C1 segment of cervical spinal cord (tissue), 14 donors: ENCODE measurements at places on chromosomes 11 and 22.

DNA sequence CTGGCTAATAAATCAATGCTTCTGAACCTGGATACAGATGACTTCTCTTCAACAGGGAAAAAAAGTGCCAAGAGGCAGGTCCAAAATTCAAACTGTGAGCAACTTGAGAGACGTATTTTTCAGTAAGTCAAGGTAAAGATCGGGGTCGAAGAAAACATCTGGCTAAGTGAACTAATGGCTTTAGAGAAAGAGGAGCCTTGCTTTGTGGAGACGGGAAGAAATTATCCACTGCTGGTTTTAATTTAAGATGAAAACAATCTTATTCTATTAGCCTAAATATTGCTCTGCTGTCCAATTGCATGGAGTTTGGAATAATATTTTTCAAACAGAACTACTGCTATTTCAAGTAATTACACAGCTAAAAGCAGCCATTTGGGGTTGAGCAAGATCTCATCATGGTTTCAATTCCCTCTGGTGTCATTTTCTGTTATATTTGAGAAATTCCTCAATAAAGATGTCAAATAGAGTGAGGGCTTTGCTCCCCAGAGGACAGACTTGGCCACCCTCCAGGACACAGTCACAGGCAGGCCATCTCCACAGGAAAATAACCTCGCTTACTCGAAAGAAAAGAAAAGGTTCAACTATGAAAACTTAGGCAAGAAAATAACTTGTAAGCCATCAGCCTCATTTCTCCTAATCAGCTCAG, 29.8 kb downstream of the SCUBE1 start:
- DNase-seq = no peak

DNA sequence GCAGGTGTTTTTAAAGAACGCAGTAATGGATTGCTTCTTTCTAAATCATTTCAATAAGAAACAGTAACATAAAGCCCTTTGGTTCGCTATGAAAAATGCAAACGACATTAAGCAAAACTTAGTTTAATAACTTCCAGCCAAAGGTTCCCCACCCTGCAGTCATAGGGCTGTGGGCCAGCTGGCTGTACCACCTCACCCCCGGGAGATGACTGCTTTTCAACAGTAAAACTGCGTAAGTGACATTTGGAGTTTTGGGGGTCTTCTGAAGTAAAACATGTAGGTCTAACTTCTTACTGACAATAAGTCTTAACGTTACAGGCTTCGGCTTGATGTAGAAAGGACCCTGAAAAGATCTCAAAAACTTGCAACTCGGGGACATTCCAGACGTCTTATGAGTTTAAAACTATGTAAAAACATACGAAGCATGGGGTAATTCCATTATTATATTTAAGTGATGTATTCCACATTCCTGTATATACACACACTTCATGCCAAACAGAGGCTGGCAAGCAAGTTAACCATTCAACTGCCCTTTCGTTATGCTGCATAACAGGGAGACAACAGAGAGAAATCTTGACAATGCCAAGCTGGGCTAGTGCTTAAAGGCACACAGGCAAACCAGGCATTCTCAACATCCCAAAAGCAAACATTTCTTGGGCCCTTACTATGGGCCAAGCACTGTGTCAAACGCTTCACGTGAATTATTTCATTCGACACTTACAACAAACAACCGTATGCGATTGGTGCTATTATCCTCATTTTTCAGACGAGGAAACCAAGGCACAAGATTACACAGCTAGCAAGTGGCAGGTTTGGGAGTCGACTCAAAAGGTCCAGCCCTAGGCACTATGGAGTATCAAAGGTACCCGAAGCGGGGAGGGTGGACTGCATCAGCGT, 1.2 kb downstream of the MRTFA start:
- no peak for DNase-seq

DNA sequence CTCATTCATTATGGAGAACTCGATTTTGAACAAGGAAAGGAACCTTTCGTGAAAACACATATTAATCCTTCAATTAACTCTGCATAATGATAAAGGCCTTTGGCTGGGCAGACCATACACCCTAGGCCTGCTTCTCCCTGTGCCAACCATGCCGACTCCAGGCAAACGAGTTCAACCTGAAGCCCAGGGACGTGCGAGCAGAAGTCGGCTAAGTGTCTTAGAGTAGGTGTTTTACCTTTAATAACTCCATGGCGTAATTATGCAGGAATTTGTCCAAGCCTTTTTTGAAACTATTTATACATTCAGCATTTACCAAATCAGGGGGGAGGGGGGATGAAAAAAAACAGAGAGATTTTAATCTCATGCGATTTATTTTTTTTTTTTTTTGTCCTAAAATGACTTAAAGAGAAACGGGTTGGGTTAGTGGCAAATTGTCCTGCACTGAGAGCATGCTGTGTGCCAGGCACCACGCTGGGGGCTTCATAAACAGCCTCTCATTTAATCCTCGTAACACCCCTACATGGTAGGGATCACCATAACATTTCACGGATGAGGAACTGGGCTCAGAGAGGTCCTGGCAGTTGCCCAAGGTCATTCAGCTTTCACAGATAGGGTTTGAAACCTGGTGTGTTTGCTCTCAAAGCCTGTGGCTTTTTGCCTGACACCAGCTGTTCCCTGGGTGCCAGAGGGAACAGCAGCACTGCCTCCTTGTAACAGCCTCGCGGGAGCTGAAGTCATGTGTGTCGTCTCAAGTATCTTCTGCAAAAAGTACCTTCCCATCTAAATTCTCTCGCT, 423.9 kb downstream of the MN1 start:
- DNase-seq = no peak

DNA sequence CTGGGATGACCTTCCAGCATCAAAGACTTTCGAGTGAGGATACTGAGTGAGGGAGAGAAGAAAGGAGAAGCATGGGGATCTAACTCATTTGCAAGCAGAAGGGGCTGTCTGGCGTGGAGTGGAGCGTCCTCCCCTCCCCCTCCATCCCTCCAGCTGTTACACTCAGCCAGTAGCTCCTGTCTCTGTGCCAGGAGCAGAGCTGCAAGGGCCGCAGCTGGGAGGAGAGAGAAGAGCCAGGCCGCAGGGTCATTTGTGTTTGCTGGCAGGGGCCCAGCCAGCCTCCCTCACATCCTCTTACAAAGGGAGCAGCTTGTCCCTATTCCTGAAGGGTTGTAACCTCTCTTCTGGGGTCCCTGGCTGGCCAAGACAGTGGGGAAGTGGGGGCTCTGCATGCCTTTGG, 57.9 kb downstream of the NECTIN1 start:
- DNase-seq = peak; percentile 79

DNA sequence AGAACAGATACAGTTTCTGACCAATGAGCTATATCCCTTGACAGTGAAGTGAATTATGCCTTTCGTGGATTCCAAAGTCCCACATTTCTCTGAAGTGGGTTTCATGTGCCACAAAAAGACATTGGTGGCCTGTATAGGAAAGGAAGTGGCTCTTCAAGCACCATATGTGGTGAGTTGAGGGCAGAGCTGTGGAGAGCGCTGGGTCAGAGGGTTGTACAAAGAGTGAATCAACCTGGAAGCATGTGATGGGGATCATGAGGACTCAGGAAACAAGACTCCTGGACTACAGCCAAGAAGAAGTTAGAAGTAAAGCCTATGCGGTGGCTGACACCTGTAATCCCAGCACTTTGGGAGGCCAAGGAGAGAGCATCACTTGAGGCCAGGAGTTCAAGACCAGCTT, 579 bp upstream of the SLC5A4 start:
- no peak for DNase-seq

GRCh38 chr11:83449338-83449913, 163.3 kb upstream of the CCDC90B start:
- DNase-seq = no peak

DNA sequence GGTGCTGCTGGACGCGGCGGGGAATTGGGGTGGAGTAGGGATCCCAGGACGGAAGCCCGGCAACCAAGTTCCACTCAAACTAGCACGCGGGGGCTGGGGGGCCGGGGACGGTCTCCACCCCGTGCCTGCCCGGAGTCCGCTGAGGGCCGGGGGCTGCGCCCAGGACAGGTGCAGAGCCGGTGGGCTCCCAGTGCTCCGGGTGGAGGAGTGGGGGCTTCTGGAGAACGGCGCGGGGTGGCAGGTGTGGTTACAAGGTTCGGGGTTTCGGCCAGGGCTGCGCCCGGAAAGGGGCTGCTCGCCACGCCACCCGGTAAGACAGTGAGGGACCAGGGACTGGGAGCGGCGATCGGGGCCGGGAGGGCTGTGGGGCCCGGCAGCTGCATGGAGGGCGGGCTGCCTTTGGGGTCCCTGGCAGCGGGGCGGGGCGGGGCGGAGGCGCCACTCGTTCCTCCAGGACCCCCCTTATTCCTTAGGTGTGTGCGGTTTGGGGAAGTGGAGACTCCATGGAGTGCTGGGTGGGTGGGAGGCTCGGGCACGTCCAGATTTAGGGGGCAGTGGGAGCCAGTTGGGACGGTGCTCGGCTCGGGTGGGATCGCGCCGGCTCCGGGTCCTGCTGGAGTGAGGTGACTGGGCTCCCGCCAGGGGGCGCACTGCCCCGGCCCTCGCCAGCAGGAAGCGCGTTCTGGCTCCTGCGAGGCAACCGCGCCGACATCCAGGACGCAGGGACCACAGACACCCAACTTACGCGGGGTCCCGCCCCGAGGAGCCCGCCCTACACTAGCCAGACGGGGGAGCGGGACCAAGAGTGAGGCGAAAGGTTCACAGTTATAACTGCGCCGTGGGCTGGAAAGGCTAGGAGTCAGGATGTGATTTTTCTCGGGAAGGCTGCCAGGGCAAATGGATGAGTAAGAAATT, 868 bp downstream of the TSPAN18 start:
- DNase-seq = no peak

GRCh38 chr11:110147962-110148709, 54.9 kb downstream of the ZC3H12C start:
- no peak for DNase-seq

- no peak for DNase-seq
Observed at GRCh38 chr11:66181632-66182315, 86.7 kb upstream of the RAB1B start.

GRCh38 chr11:1100417-1101245, 26.0 kb downstream of the MUC2 start:
- DNase-seq = no peak

- no peak for DNase-seq
Observed at GRCh38 chr11:126104420-126104819, 41.8 kb upstream of the CDON start.

- DNase-seq = no peak
Observed at GRCh38 chr22:45104313-45104712, 59.4 kb upstream of the NUP50 start.

- no peak for DNase-seq
Observed at GRCh38 chr11:72378704-72379383, 55.5 kb downstream of the CLPB start.

DNA sequence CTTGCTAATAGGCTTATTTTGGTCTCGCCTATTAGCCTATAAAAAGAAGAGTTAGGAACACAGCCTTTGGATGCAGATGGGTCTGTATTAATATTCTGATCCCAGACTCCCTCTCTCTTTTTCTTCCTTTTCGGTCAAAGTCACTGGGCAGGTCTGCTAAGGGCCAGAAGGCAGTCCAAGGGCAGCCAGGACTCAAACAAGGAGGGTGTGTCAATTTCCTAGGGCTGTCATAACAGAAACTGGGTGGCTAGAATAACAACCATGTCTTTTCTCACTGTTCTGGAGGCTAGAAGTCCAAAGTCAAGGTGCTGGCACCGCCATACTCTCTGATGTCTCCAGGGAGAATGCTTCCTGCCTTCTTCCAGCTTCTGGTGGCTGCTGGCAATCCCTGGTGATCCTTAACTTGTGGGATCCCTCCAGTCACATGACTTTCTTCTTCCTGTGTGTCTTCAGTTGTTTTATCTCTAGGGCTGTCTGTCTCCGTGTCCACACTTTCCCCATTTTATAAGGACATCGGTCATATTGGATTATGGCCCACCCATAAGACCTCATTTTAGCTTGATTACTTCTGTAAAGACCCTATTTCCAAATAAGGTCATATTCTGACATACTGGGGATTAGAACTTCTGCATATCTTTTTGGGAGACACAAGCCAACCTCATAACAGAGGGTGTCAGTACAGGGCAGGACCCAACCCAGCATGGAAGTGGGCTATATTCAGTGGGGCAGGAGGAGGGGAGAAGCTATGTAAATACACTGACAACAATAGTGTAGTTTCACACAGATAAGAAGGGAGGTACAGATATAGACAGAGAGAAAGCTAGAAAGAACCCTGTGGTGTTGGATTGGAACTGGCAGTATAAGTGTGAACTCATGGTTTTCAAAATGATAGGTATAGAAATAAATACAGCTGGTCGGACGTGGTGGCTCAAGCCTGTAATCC, 5.9 kb upstream of the CSF2RB start:
- no peak for DNase-seq
